ENCODE measurements at places on chromosomes 4 and X.

GRCh38 chr4:115249808-115250207 lies 136.4 kb upstream of the NDST4 start:
- no peak for DNase-seq

GRCh38 chr4:149296503-149296902 lies 519.1 kb downstream of the IQCM start:
- no peak for DNase-seq

GRCh38 chr4:152970102-152970820 lies 34.1 kb downstream of the FHDC1 start:
- no peak for DNase-seq

- DNase-seq, result no peak
These were observed 110.3 kb downstream of the UBE2NL start for GRCh38 chrX:143994206-143994605.

GRCh38 chr4:36322921-36323354 lies 41.5 kb downstream of the DTHD1 start:
- DNase-seq, result no peak

GRCh38 chrX:48475296-48475695 lies 703 bp upstream of the FTSJ1 start:
- DNase-seq, result no peak

Measured in cortex of kidney (tissue), 1 donor.